Pulmonary artery endothelial cell (primary cell): ENCODE measurements at places on chromosomes 3 and 15. TPM values are rescaled to one million over a fixed set of nuclear protein-coding genes. Genes with fewer than 3 reads are reported as not detected.

Gene CHRFAM7A
- total RNA-seq = 3.8 and 8.6 TPM in 2 replicates

Gene FAM174B
- 0.25 and 0.73 TPM in 2 replicates for total RNA-seq

Gene SAMD7
- not detected in 2 replicates for total RNA-seq

Gene SAXO2
- 0.11 and 0.33 TPM in 2 replicates for total RNA-seq

Gene C3orf49
- total RNA-seq = not detected in 2 replicates

Gene ARID3B
- total RNA-seq = 1.5 and 2.4 TPM in 2 replicates

Gene CCR9
- total RNA-seq = not detected in 2 replicates

Gene TEX264
- total RNA-seq = 29.4 and 31.5 TPM in 2 replicates

Gene LRRIQ4
- total RNA-seq = 0.07 TPM in 1 of 2 replicates, not detected in the other

Gene MAGI1
- 24.5 and 28.1 TPM in 2 replicates for total RNA-seq

Gene HRG
- not detected in 2 replicates for total RNA-seq

Gene WDR48
- 29.1 and 36.3 TPM in 2 replicates for total RNA-seq

Gene EPHA3
- not detected in 2 replicates for total RNA-seq

Gene BDH1
- 2.5 and 3.8 TPM in 2 replicates for total RNA-seq

Gene NRG4
- not detected in 2 replicates for total RNA-seq

Gene WDR5B
- total RNA-seq = 3.0 and 3.5 TPM in 2 replicates
